ENCODE measurements at places on chromosomes 1 and 21.

- no peak for DNase-seq
Measured at GRCh38 chr1:31618916-31619846, 1.7 kb downstream of the HCRTR1 start.

DNA sequence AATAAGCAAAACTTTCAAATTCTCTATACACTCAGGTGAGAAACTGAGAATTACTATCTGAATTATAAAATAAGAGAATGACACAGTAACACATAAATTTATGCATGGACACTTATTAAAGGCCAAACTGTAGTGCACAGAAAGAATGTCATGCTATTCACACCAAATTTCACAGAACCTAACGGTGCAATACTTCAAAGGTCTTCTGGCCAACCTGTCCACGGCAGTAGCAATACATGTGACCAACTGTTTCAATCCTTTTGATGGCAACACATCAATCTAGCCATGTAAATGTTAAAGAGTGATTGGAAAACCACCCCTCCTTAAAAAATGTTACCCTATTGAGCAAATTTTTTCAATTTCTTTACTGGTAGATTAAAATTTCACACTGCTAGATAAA, 10.4 kb downstream of the GATAD2B start:
- no peak for DNase-seq

GRCh38 chr21:41971891-41972290, 18.1 kb upstream of the C2CD2 start:
- no peak for DNase-seq

DNA sequence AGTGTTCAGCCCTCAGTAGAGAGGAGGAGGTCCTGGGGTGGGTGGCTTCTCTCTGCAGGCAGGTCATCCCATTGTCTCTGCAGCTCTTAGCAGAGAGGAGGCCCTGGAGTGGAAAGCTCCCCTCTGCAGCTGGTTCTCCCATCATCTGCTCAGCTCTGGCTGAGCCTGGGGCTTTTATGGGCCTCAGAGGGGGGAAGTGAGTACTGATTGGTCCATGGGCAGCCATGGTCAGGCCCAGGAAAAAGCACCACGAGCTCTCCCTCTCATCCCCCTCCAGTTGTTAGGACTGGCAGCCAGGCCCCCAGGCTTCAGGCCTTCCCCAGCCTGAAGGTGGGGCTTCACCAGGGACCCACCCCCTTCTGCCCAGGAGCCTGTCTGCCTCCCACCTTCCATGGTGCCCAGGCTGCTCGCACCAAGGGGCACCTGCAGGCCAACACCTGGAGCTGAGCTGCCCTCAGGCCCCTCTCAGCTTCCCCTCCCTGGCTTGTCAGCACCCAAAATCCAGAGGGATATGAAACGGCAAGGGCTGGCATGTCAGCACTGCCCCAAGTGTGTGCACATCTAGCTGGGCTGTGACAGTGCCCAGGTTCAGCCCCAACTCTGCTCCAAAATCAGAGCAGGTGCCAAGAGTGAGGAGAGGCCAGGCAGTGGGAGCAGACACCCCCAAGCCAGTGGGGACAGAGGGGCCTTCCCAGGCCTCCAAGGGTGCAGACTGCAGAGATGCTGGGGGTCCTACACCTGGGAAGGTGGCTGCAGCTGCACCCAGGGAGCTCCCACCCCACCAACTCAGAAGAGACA, 449.0 kb downstream of the MATN1 start:
- no peak for DNase-seq

DNA sequence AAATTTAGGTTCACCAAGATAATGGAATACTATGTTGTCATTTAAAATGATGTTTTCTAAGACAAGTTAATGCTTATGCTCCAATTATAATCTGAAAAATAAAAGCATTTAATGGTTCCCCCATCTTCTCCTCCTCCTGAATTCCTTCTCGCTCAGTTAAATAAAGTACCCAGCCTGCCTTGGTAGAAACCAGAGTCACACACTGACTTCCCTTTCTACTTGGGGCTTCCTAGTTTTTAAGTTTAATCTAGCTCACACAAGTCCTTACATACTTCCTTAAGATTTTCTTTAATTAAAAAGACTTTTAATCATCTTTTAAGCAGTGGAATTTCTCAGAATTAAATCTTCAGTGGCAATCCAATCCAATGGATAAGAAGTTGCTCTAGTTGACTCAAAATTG, 32.9 kb downstream of the CD58 start:
- no peak for DNase-seq

- no peak for DNase-seq
Measured at GRCh38 chr1:153661111-153661708, 2.7 kb downstream of the SNAPIN start.

- peak; percentile 31 for DNase-seq
Measured at GRCh38 chr1:20551945-20552727, at the start of gene FAM43B. Gene FAM43B (plus strand): TSS chr1:20552573. CDS start chr1:20552974, 401 bp downstream.

- DNase-seq, result no peak
Measured at GRCh38 chr1:79928901-79929300, 922.4 kb upstream of the ADGRL4 start.

DNA sequence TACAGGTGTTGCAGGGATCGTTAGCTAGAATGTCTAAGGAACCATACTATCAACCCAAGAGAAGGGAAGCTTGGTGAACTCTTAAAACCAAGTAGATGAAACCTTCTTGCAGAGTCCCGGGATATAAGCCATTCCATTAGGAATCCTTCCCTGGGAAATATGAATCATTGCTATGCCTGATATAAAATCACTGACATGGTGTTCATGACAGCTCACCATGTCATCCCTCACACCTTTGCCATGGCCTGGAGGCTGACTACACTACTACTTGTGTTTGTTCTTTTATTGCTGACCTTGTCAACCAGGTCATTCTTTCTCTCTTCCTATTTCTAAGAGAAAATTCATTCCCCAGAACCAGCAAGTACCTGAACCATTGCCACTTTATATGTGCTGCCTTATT, 12.1 kb downstream of the ST6GALNAC3 start:
- no peak for DNase-seq

DNA sequence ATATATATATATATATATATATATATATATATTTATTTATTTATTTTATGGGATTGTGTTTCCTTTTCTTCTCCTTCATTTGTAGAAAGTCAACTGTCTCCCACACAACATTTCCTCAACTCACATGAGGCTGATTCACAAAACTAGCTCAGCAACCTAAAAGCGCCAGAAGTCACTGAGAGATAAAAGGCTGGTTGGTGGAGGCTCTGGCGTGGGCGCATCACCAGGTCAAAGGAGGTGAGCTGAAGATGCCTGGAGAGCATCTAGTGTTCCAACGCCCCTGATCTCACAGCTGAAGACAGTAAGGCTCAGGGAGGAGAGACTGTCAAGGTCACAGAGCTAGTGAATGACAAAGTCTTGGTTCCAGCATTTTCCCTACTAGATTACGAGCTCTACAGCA, 78.0 kb downstream of the HLCS start:
- no peak for DNase-seq

DNA sequence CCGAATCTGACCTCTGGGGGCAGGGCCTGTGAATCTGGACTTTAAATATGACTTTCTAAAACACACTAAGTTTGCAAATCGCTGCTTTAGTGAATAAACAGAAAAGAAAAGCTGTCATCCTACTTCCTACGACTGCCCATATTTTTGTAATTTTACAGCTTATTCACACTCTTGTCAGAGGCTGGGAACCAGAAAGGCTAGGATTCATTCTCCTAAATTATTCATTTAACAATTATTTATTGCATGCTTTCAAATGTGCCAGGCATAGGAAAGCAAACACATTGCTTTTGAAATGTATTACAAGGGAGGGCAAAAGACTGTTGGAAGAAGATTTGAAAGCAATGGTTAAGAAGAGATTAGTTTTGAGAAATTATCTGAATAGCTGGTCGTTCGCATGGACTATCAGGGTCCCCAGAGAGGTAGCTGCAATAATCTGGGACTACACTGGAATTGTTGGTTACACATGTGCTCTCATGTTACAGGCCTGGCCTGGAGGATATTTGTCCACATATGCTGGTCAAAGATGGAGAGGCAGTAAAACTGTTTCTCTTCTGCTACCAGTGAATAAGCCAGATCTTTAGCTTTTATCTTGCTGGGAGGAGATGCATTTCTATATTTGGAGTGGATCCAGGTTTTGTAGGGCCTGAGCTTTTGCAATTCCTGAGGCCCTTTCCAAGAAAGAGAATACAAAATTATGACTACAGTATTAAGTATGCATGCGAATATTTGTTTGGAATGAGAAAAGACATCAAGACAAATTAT, 29.6 kb upstream of the SFPQ start:
- no peak for DNase-seq

- DNase-seq, result no peak
Measured at GRCh38 chr1:245131026-245131393, 23.8 kb upstream of the KIF26B start.

GRCh38 chr1:59680044-59680443, 134.7 kb upstream of the HOOK1 start:
- no peak for DNase-seq

- no peak for DNase-seq
Measured at GRCh38 chr1:20962576-20963258, 175.6 kb upstream of the HP1BP3 start.

DNA sequence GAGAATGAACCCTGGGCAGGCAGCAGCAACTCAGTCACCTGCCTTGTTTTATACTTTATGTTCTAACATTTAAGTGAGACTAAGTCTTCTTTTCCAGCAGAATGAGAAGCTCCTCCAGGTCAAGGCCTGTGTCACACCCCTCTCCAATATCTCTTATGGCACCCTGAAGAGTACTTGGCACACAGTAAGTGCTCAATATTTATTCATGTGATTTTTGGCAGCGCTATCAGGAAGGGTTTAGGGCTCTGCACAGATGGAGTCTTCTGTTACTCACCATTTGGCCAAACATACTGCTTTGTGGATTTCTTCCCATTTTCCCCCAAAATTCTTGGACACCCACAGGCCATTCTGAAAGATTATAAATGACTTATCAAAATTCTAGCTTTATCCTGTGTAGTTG, 43.8 kb upstream of the MYBPHL start:
- no peak for DNase-seq

DNA sequence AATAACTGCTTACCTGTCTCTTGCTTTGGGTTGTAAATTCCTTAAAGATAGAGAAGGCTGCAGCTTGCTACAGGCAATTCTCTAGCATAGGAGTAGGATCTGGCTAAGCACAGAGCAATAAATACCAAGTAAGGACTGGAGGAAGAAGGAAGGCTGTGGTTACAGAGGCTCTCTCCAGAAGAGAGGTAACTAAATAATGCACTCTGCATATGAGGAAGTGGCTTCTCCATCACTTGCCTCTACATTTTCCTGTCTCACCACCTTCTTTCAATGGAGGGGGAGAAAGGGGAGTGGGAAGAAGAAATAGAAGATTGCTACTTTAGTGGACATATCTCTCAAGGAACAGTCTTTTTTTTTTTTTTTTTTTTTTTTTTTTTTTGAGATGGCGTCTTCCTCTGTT, 60.9 kb upstream of the LAX1 start:
- no peak for DNase-seq

DNA sequence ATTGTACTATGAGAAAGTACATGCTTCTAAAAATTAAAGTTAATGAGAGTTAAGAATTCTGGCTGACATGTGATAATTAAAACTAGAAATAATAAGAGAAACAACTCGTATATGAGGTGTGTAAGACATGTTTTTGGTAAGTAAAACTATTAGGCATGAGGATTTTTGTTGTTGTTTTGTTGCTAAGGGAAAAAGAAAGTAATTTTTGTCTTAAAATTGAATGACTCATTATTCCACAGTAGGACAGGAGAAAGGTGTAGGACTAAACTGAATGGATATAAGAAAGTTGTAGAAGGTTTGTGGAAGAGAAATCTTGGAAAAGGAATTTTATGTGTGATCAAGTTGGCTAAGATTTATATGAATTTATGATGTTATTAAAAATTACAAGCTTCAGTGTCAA, 54.8 kb downstream of the TBX19 start:
- no peak for DNase-seq

DNA sequence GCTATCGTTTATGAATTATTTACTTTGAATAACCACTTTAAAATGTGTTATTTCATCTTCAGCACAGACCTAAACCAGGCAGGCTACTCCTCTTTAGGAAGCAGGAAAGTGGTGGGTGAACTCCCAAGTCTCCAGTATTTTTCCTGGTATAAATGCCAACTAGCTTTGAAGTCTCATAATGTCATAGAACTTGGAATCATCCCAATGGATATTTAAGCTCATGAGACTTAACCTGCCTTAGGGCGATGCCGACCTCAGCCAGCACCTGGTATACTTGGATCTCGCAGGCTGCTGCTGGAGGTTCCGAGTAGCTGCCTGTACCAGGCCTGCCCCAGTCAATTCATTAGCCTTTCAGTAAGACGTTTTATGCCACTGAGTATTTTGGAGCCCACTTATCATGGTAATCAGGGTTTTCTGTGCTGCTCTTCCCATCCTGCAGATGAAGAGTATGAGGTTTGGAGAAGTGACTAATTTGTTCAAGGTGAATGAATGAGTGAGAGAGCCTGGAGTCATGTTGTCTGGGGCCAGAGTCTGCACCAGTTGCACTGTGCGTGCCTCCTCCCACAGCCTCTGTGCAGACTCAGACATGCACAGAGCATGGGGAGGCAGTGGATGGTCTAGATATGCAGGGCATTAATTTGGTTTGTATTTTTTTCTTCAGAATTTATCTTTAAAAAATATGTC, 34.9 kb downstream of the VANGL1 start:
- no peak for DNase-seq

DNA sequence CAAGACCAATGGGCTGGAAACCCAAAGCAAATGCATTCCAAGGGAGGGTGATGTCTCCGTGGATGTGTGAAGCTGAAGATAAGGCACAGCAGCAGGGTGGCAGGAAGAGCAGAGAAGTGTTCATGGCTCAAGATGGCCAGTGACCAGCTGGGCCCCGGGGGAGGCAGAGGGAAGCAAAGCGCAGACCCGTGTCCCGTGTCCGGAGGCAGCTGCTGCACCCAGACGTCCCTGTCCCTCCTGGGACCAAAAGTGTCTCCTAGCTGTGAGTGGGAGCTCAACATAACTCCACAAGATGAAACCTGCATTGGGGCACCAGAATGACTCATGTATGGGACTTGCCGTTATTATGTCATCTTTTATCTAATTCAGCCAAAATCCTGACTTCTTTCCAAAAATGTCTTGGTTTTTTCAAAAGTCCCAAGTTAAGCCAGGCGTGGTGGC, 118.2 kb downstream of the RIPK4 start:
- no peak for DNase-seq

- DNase-seq, result no peak
Measured at GRCh38 chr1:186483561-186483960, 22.6 kb upstream of the PDC start.

- DNase-seq, result no peak
Measured at GRCh38 chr1:30950053-30950452, 41.5 kb upstream of the SDC3 start.
